Cerebellum (tissue), 4 donors: ENCODE measurements at places on chromosomes 6 and 20. TPM values are rescaled to one million over a fixed set of nuclear protein-coding genes. Genes with fewer than 3 reads are reported as not detected.

MED23 gene
- total RNA-seq: 61.7 TPM

LGSN gene
- not detected for total RNA-seq

TRDN gene
- total RNA-seq: 0.09 TPM

BCAS4 gene
- 3.4 TPM for total RNA-seq

MRPS18A gene
- 17.0 TPM for total RNA-seq

UBE2C gene
- total RNA-seq: 14.1 TPM

HTR1B gene
- 2.3 TPM for total RNA-seq

DNA sequence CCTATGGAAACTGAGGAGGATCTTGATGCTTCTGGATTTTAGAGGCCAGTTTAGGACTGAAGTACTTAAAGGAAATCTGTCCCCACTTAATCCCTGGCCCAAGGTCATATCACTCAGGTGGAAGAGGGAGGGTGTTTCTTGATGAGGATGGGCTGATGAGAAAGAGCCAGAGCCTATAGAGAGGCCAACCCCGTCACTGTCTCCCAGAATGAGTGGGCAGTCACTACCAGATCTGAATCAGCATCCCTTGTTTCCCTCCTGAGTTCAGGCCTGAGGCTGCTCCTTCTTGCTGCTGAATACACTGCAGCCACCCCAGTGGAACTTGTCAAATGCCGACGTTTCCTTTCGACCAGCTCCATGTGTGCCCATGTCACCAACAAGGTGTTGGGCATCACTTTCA, 14.8 kb downstream of the ARMC12 start:
- DNase-seq: no peak

DNA sequence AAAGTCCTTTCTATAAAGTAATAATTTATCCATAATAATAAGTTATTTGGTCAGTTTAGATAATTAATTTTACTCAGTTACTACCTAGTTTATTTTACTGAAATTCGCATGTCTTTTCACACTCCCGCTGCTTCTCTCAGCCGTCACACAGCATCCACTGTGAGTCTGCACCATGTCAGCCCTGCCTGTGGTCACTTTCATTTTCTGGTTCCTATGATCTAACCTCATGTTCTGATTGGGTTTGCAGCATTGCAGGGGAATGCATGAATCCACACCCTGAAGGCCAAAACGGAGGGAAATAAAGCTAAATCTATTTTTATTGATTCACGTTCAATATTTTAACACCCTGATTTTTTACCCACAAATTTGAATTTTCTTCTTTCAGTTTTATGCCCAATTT, 47.4 kb downstream of the PDE10A start:
- DNase-seq: no peak

DNA sequence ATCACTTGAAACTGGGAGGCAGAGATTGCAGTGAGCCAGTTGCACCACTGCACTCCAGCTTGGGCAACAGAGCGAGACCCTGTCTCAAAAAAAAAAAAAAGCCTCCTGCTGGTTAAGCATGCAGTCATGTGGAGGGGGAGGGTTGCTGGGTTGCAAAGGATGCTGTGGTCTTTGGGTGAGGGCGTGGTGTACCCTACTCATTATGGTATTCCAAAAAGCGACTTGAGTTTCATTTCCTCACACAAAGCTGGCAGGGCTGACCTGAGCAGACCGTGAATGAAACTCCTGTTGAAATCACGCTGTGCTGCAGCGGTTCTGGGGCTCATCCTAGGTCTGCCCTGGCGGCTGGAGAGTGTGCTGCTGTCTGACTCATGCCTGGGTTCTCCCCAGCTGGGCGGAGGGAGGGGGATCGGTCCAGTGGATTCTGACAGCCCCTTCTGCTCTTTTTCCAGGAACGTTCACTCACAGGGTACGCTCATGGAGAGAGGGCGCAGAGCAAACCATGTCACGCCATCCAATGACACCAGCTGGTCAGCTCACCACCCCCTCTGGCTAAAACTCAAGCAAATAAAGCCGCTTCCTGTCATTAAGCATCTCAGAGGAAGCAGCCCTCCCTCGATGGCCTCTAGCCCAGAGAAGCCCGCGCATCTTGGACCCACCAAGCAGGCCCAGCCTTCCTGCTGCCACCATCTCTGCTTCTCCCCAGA, 166.2 kb downstream of the SCML4 start:
- DNase-seq: peak; percentile 28

- DNase-seq: no peak
Measured at GRCh38 chr6:38806271-38806670, 91.2 kb downstream of the DNAH8 start.

- DNase-seq: no peak
Measured at GRCh38 chr6:42411406-42411805, 40.3 kb downstream of the TRERF1 start.

- DNase-seq: peak; percentile 13
Measured at GRCh38 chr6:36443471-36444428, 950 bp downstream of the KCTD20 start.

- no peak for DNase-seq
Measured at GRCh38 chr6:144326393-144326792, 41.3 kb downstream of the UTRN start.

GRCh38 chr20:11867291-11867919, 50.3 kb upstream of the BTBD3 start:
- no peak for DNase-seq

DNA sequence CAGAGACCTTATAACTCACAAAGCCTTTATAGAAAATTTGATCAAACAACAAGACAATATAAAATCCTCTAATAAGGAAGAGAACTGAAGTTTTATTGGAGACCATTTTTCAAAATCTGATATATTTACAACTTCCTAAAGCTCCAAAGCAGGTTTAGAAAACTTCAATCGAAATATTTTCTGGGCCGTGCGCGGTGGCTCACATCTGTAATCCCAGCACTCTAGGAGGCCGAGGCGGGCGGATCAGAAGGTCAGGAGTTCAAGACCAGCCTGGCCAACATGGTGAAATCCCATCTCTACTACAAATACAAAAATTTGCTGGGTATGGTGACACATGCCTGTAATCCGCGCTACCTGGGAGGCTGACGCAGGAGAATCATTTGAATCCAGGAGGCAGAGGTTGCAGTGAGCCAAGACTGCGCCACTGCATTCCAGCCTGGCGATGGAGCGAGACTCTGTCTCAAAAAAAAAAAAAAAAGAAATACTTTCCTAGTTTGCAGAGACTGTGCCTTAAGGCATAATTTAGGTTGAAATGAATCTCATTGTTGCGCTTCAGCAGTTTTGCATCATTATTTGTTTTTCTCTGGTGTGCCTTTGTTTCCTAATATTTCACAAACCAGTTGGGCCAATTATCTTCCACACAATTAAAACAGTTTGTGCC, 60.6 kb upstream of the ASIP start:
- no peak for DNase-seq

GRCh38 chr6:149723771-149724417, 6.0 kb upstream of the LATS1 start:
- DNase-seq: no peak

GRCh38 chr20:25043499-25044260, 14.3 kb downstream of the ACSS1 start:
- no peak for DNase-seq

DNA sequence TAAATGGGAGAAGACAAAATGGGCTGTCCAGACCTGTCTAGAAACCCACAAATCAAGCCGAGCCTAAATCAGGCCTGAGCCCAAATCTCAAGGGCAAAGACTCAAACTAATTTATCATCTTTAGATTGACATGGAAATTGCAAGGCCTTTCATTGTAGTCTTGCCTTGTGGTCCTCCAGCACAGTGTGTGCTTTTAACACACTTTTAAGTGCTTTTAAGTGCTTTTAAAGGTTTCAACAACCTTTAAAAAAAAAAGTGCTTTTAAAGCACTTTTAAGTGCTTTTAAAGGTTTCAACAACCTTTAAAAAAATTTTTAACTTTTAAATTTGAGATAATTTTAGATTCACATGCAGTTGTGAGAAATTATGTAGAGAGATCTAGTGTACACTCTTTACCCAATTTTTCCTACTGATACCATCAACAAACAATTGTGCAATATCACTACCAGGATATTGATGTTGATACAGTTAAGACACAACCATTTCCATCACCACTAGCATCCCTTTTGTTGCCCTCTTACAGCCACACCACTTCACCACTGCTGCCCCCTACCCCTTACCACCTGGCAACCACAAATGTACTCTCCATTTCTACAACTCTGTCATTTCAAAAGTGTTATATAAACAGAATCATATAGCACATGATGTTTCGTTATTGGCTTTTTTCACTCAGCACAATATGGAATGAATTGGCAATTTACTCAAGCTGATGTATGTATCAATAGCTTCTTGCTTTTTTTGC, 23.1 kb upstream of the DCBLD1 start:
- DNase-seq: no peak

DNA sequence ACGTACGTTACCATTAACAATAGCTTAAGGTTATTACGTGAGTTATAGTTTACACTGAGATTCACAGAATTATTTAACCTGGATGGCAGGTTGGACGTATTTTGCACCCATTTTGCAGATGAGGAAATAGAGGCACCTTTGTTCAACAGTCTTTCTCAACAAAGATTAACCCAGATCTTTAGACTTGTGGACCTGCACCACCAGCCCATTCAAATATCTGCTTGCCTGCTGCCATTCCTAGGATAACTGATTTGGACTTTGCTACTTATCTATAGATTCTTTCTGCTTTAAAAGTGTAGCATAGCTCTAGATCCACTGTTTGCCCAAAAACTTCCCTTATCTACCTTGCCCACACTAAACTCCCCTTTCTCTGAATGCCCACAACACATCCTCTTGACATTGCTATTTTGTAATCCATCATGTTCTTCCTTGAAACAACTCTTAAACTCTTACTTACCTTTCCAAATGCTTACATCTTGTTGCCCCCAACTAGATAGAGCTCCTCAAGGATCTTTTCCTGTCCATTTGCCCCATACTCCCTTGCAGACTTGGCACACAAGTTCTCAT, 56.4 kb upstream of the TNFAIP3 start:
- no peak for DNase-seq
